Stimulated activated CD4-positive, alpha-beta T cell treated with anti-CD3 and anti-CD28 coated beads, TNF-alpha, amount 100 ng/mL, for 1 hour (primary cell): ENCODE measurements at places on chromosomes 3 and 15.

GRCh38 chr15:60708684-60709083 lies 229.7 kb upstream of the ICE2 start:
- no peak for DNase-seq

- DNase-seq: no peak
These were observed 203.3 kb upstream of the AGTR1 start for GRCh38 chr3:148494451-148494850.

GRCh38 chr3:128226795-128227395 lies 73.6 kb downstream of the EEFSEC start:
- DNase-seq: no peak

DNA sequence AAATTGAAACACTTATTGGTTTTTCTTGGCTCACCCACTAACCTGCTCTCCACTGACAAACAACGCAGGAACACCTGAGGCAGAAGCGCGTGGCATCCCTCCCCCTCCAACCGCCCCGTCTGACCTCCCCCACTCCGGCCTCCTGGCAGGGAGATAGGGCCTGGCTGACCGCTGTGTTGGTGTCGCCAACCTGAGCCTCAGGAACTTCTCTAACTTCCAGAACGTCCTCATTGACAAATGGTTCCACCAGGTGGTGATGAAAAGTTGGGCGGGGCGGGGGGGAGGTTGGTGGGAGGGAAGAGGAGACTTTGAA lies 22.8 kb downstream of the IL17RD start:
- DNase-seq: no peak

DNA sequence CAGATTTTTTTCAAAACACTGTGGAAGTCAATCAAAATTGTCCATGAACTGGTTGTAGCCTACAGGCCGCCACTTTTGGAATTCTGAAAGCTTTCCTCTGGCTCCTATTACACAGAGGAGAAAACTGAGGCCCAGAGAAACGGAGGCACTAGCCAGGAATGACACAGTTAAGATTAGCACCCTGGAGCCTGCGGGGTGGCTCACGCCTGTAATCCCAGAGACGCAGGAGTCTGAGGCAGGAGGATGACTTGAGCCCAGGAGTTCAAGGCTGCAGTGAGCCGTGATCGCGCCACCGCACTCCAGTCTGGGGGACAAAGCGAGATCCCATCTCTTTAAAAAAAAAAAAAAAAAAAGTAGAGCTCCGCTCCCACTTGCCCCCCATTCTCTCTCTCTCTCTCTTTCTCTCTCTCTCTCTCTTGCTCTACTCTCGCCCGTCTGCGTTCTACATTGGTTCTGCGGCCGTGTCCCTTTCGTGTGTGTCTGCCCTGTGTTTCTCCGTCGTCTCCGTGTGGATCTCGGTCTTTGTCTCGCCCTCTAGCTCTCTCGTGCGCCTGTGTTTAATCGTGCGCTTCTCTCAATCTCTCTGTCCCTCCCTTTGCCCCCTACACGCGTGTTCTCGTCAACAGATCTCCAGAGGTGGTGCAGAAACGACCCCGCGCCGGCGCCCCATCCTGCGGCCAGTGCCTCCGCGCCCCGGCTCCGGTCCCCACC lies 512 bp upstream of the TRH start:
- no peak for DNase-seq

- DNase-seq: no peak
These were observed 182.2 kb downstream of the ABHD5 start for GRCh38 chr3:43872901-43873300.

- no peak for DNase-seq
These were observed 21.4 kb upstream of the PCOLCE2 start for GRCh38 chr3:142910280-142910679.

DNA sequence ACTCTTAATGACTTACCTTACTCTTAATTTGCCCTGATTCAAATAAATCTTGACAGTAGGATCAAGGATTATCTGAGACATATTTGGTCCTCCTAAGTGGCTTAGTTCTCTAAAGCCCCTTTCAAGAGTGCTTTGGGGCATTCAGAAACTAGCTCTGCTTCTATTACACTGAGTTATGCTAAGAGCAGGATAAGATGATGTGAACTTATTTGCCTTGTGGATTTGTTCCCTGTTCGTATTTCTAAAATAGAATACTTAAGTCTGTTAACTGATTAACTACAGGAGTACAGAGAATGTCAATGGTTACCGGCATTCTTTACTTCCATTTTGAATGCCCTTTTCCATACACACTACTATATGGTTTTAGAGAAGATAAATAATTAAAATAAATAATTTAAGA lies 14.8 kb upstream of the FRMD4B start:
- DNase-seq: no peak

DNA sequence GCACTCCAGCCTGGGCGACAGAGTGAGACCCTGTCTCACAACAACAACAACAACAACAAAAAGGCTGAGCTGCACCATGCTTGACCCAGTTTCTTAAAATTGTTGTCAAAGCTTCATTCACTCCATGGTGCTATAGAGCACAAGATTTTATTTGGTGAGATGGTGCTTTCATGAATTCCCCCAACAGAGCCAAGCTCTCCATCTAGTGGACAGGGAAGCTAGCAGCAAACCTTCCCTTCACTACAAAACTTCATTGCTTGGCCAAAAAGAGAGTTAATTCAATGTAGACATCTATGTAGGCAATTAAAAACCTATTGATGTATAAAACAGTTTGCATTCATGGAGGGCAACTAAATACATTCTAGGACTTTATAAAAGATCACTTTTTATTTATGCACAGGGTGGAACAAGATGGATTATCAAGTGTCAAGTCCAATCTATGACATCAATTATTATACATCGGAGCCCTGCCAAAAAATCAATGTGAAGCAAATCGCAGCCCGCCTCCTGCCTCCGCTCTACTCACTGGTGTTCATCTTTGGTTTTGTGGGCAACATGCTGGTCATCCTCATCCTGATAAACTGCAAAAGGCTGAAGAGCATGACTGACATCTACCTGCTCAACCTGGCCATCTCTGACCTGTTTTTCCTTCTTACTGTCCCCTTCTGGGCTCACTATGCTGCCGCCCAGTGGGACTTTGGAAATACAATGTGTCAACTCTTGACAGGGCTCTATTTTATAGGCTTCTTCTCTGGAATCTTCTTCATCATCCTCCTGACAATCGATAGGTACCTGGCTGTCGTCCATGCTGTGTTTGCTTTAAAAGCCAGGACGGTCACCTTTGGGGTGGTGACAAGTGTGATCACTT lies 2.0 kb downstream of the CCR5 start:
- no peak for DNase-seq

DNA sequence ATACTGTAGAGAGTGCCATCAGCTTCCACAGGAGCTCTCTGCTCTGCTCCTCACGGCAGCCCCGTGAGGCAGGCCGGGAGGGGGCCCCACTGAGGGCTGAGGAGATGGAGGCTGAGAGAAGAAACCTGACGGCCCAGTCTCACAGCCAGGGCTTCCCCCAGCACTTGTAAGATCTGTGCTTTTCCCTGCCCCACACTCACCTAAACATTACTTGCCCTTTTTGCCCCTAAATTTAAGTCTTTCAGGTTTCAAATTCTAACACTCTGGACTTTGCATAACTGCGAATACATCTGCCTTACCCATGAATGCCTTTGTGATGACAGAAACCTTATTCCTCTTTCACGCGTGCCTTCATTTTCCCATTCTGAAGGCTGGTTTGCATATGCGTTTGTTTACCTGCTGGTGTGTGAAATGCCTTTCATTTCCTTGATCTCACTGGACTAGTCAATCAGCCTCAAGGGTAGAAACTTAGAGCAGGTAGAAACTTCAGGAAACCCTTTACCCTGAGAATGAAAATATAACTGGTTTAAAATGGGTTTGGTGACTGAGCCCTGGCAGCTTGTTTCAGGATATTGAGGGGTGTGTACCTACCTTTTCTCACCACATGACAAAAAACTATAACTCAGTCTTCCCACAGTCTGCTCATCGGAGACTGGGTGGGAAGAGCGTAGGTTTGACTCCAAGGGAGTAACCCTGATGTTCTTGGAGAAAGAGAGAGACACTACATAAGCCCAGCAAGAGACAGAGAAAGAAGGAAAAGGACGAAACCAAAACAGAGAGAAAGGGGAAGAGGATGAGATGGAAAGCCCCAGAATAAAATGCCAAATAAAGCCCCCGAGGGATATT lies 20.1 kb downstream of the SLC12A8 start:
- DNase-seq: no peak

GRCh38 chr15:54518156-54518882 lies 540.1 kb downstream of the UNC13C start:
- no peak for DNase-seq

DNA sequence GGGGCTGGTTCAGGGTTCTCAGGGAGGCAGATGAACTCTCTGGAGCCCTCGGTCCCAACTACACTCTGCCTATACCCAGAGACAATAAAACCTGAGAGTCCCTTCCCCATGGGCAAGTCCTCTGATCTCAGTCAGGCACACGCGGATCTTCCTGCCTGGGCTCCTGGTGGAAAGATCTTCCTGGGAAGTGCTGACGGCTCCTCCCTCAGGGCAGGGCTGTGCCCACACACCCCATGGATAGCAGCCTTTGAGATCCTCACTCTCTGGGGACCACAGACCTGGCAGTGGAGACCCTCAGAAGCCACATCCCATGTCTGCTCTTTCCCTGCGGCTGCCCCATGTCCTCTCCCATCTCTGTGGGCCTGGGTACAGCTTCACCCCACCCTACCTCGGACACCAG lies 10.4 kb downstream of the SH2D7 start:
- no peak for DNase-seq

- no peak for DNase-seq
These were observed 265.3 kb downstream of the ERC2 start for GRCh38 chr3:56202997-56203396.

DNA sequence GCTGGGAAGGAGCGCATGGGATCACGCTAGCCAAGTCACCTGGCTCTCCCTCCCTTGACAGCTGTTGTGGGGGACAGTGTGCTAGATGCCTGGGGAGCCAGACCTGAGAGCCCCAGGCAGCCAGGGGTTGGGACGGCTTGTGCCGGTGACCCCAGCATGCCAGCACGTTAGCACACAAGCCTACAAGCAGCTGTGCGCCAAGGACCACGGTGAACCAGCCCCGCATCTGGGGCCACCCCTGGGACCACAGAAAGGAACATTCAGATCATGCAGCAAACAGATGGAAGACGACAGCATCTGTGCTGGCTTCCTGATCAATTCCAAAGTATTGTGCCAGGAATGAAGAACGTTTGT lies 64.8 kb downstream of the NTRK3 start:
- no peak for DNase-seq

GRCh38 chr15:29008846-29009245 lies 123.1 kb downstream of the APBA2 start:
- DNase-seq: no peak

DNA sequence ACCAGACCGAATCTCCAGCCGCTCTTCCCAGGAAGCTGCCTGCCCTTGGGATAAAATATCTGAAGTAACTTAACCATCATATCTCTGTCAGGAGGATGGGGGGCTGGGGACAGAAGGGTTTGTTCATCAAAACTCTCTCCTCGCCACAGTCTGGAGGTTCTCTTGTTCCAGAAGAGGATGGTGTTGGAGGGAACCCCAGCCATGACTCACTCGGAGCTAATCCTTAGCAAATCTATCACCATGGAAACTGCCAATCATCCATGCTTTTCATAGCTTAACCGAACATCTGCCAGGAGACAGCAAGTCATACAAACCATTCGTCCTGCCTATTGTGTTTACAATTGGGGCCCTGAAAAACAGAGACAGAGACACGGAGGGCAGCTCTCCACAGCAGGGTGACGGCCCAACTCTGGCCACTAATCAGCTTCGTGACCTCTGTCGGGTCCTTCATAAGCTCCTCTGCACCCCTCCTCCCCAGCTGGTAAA lies 73.8 kb upstream of the HEG1 start:
- no peak for DNase-seq

DNA sequence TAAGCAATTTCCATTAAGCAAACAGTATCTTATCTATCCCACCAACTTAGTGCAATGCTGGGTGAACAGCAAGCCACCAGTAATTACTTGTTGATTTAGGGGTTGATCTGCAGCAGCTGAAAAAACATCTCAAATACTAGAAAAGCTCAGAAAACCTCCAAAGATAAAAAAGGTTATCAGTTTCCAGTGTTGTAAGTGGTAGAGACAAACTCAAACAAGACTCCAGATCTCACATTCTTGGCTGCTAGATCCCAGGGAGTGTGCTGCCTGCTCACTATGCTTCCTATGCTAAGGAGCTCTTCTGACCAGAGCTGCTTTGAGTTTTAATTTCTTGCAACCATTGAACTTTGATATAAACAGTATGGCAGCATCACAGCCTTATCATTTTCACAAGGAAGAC lies 11.3 kb downstream of the B3GALNT1 start:
- DNase-seq: no peak

GRCh38 chr3:17967111-17967510 lies 224.7 kb upstream of the TBC1D5 start:
- DNase-seq: no peak

DNA sequence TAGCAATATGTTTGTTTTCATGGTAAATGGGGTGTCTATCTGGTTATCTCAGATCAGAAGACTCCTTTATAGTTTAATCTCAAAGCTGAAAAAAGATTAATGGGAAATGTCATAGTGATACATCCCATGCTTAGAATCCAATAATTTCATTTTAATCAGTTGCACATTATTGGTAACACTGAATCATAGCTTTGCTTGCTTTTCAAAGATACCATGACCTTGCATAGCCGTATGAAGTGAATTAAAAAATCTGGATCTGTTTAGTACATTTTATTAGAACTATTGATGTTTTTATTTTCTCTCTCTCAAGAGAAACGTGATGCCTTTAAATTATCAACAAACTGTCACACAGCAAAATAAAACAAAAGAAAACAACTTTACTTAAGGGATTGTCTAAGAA lies 506.7 kb upstream of the SGO1 start:
- no peak for DNase-seq

DNA sequence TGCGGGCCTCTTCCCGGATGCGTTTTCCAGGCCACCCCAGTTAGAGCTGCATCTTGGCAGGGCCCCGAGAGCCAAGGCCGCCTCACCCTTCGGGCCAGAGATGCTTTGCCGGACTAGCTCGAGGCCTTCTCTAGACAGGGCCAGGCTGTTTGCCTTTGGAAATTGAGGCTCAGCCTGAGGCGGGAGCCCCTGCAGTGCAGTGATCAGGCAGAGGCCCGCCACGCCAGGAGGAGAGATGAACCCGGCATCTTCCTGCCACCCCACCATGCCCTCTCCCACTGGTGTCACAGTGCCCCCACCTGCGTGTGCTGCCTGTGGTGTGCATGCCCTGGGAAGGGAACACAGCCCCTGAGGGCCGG lies 8.9 kb upstream of the ROPN1B start:
- no peak for DNase-seq

GRCh38 chr15:52710050-52710707 lies 31.0 kb upstream of the ATOSA start:
- DNase-seq: no peak
